ENCODE measurements at places on chromosomes 2 and 18.

- no peak for DNase-seq
These were observed 14.8 kb downstream of the ZAP70 start for GRCh38 chr2:97728091-97728731.

- DNase-seq, result no peak
These were observed 17.3 kb upstream of the MALT1 start for GRCh38 chr18:58653814-58654509.

GRCh38 chr18:58348517-58348916 lies 280.4 kb downstream of the ALPK2 start:
- DNase-seq, result no peak

DNA sequence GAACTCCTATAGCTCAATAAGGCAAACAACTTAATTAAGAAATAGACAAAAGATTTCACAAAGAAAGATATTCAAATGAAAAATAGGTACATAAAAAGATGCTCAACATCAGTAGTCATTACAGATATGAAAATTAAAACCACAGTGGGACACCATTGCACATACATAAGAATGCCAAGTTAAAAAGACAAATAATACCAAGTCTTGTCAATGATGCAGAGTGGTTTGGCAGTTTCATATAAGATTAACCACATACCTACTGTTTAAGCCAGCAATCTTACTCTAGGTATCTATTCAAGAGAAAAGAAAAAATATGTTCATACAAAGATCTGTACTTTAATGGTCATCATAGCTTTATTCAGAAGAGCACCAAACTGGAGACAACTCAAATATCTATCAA lies 63.5 kb upstream of the GLS start:
- no peak for DNase-seq

DNA sequence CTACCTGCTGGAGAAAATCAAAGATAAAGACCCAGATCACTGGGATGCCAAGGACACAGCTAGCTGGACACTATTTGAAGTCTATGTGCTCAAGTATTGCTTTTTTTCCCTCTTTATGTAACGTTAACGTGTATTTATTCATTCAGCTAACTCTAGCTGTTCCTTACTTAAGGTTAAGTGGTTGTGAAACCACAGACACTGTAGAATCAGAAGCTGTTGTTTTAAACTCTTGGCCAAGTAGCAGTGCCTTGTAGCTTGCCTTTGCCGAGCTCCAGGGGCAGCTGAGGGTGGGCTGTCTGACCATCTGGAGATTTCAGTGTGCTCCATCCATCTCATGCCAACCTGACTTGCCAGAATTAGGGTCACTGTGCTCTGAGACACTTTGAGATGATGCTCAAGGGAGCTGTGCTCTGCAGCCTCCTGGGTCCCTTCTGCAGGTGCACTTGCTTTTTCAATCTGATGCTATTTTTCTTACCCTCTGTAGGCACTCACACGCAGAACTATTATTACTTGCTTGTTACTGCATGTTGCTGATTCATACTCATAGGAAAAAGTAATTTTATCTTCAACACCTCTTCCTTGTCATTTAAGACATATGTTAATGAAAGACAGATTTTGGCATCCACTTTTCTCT lies 116.2 kb downstream of the METTL8 start:
- DNase-seq, result no peak

- DNase-seq, result no peak
These were observed 156.8 kb downstream of the TMEM200C start for GRCh38 chr18:5738526-5738925.

GRCh38 chr2:176830362-176830761 lies 382.2 kb upstream of the HNRNPA3 start:
- DNase-seq, result peak; percentile 15

DNA sequence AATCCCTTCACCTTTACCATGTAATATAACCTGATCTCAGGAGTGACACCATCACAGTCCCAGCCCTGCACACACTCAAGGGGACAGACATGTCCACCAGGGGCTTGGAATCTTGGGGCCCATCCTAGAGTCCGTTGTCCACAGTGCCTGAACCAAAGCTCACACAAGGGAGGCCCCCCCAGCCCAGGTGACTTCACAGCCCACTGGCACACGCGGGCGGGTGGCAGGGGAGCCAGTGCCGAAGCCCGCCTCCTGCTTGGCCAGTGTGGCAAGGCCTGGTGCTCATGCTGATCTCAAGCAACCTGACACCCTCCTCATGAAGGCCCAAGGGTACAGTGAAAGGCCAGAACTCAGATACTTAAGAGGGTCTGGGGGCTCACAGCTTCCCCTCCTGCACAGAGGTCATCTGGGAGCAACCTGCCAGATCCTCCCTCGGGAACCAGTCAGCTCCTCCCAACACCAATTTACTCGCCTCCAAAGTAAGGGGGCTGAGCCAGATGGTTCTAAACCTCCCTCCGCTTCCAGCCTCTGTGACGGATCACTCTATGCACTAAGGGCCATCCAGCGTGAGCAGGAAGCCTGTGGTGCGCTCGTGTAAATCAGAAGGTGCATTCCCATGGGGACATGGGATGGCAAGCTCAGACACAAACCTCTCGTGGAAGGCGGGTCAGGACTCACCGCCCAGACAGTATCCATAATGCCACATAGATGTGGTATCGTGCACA lies 3.2 kb upstream of the RAB17 start:
- DNase-seq, result no peak

- peak; percentile 98 for DNase-seq
These were observed 55.1 kb upstream of the MAP4K3 start for GRCh38 chr2:39492095-39492590.

DNA sequence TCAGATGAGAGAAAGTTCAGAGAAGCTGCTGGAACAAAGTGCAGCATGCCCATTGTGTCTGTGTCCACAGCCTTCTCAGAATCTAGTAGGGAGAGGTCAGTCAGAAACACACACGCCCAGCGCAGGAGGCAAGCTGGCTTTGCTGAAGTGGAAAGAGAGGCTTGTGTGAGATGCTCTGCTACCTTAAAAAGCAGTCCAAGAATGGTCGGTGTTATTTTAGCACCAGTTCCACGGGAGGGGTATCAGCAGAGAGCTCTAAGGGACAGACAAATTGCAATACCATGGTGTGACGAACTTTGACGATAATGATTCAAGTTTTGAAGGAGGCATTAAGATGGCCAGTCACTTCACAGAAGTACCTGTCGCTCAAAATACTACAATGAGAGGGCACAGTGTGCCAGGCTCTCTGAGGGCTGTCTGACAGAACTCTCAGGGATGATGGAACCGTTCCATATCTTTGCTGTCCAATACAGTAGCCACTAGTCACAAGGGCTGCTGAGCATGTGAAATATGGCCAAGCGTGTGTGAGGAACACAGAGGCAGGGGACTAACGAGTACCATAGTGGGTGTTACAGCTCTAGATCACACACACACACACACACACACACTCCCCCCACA lies 237.5 kb upstream of the TMEM200C start:
- no peak for DNase-seq

DNA sequence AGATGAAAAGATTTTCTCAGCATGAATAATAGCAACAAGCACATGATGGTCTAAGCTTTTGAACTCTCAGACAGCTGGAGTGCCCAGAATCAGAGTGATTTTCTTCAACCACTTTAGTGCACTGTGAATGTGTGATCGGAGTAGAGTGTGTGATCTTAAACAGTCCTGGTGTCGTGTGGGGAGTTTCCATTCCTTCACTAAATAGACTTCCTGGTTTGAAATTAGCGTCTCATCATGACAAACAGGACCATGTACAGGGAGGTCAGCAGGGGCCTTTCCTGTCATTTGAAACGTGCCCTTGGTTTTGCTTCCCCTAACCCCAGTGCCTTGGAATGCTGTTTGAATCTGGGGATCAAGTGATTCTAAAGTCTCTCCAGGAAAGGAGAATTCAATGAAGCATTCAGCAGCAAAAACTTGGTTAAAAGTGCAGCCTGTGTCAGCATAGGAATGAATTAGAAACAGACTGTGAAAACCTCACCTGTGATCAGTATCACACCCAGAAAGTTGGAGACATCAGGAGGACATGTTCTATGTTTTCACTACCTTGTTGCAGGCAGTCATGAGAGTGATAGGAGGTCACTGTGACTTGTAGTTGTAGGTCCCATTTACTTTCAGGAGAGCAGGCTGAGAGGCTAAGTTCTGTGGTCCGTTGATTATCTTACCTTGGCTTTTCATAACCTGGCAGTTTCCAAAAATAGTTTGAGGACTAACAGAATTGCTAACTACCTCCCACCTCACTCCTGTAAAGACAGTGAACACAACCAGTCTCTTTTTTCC lies 400.3 kb downstream of the MTX2 start:
- DNase-seq, result no peak

GRCh38 chr2:176650104-176650837 lies 381.0 kb downstream of the MTX2 start:
- peak; percentile 28 for DNase-seq
